ENCODE measurements at places on chromosomes 5 and 9. TPM values are rescaled to one million over a fixed set of nuclear protein-coding genes. Genes with fewer than 3 reads are reported as not detected.
A peak's percentile ranks its signal among the peaks of the same experiment; 100 is the strongest.

DNA sequence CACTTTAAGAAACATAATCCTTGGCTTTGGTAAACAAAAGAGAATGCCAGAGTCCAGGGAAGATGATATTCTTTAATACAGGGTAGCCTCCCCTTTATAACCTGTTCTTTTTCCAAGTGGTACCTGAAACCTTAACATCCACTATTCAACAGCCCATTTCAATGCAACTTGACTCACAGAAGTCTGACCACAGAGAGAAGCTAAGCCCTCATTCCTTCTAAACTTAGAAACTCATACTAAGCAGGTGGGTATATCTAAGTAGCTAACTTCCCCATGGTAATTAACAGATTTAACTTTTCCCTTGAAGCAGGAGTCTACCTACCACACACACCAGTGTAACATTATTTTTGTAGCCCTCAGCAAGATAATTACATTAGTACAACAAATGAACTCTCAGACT lies 91.9 kb downstream of the CEMIP2 start:
- no peak for DNase-seq

GRCh38 chr5:80686757-80687156 lies 32.0 kb upstream of the DHFR start:
- DNase-seq = no peak

Gene CDH9
- polyA plus RNA-seq = 0.32 TPM

Gene ROR2
- 8.1 TPM for polyA plus RNA-seq

GRCh38 chr9:94951324-94952135 lies 225.0 kb downstream of the AOPEP start:
- DNase-seq = peak; percentile 44

DNA sequence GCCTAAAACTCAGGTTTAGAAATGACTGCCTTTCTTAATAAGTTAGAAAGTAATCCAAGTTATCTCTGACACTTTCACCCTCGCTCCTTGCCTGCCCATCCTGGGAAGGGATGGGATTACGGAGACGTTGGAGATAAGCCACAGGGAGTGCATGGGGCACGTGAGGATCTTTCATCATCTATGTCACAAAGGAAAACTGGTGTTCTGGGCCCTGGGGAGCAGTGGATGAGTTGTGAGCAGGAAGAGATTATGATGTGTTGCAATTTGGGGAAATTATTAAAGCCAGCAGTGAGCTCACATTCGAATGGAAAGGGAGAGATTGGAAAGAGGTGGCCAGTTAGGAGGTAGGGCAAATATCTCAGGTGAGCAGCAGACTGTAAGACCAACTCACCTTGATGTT lies 12.8 kb downstream of the AFAP1L1 start:
- DNase-seq = no peak

Gene SPATA31E1
- polyA plus RNA-seq = not detected
